Hypothalamus (tissue), 51 donors: ENCODE measurements at places on chromosomes 6 and 20.

DNA sequence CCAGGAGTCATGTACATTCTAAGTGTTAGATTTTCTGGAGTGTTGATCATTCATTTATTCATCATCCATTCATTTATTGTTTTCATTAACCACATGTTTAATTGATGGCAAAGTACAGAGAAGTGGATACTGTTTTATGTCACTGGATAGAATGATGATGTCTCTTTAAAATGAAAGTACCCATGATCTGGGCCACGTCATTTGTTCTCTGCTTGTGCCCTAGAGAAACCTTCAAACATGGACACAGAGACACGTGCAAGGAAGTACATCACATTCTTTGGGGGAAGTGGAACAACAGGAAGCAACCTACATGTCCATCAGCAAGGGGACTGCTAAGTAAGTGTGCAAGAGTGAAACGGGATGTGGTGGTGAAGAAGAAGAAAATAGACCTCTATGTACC lies 75.8 kb upstream of the TSHZ2 start:
- DNase-seq = no peak

DNA sequence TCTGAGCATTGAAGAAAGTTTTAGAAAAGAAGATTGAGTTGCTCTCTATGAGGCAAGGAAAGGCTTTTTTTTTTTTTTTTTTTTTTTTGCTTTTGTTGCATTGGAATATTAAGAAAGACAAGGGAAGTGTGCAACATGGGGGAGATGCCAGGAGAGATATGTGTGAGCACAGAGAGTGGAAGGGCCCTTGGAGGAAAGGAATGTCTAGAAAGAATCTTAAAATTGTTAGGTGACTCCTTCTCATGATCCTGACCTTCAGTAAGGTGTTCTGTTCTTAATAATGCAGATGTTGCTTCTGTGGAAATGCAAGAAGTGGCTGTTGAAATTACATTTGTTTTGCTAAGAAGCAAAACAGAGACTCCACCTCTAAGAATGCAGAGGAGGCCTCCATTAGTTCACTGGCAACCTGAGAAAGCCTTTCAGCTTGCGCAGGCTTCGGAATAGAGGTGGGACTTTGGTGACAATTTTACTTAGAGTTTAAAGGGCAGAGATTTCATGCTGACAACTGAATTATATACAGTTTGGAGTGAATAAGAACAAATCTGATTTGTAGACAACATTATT lies 118.0 kb upstream of the ASCC3 start:
- no peak for DNase-seq

- DNase-seq = no peak
These were observed 6.3 kb downstream of the SDCBP2 start for GRCh38 chr20:1322511-1323245.

DNA sequence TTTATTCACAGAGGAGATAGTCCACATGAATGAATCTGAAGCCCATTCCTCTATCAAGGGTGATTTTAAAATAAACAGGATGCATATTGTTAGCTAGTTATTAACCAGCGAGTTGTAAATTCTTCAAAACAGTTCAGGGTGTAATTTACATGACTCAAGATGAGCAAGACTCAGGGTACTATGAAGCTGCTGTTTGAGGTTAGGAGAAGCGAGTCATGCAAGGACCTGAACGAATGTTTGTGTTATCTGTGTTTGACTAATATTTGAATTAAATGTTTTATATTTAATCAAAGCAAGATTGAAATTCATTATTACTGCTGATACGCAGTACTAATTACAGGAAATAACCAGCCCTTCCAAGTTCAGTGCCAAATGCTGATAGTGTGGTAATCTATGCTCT lies 191.1 kb downstream of the SAMD5 start:
- no peak for DNase-seq

DNA sequence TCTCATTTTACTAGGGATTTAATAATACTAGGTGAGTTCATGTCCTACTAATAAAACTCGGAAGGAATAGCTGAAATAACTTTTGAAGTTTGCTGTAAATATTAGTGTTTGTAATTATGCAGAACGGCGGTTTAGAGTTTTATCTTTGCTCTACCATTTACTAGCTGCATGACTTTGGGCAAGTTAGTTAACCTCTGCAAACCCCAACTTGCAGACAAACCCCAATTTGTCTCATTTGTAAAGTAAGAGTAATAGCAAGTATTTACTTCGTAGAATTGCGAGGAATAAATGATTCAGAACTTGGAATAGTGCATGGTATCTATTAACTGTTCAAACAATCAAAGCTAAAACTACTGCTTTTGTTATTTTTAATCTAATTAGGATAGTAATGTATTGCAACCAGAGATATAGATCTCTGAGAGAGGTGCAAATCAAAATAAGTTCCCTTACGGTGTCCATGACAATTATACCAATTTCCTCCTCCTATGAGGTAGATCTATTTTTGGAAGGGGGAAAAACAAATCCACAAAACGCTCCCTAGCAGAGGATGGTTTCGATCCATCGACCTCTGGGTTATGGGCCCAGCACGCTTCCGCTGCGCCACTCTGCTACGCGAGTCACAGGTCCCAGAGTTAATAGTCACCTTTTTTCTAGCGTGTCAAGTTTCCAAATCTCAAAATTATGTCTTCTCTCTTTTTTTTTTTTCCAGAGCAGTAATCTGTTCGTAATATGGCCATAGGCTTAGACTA lies 35.1 kb upstream of the BTN3A2 start:
- no peak for DNase-seq

DNA sequence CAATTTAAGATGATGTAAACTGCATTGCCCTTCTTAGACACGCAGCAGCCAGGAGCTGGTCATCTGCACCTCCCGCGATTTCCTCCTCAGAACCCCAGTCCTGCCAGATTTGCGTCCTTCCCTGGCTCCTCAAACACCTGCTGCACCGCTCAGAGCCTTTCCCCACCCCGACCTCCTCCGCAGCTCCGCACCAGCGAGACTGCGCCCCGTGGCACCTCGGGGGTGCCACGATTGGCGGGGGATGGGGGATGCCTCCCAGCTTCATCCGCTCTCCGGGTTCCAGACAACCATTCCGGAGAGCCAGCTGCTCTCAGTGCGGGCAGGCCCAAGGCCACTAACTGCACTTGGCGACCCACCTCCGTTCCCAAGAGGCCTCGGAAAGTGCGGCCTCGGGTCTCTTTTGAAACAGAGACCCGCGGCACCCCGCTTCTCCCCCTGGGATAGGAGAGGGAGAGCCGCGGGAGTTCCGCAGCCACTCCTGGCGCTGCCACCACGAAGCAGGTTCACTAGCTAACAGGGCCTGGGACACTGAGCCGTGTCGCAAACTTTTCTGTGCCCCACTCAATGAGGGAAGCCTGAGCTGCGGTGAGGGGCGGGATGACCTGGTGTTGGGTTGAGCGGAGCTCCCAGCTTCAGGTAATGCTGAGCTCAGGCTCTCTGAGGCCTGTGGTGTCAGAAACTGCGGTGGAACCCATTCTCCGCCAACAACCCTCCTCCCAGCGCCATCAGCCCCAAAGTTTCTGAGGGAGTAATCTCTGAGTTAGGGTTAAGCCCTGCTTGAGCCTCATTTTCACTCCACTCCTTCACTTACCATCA lies 7.3 kb upstream of the TFAP2A start:
- DNase-seq = no peak

DNA sequence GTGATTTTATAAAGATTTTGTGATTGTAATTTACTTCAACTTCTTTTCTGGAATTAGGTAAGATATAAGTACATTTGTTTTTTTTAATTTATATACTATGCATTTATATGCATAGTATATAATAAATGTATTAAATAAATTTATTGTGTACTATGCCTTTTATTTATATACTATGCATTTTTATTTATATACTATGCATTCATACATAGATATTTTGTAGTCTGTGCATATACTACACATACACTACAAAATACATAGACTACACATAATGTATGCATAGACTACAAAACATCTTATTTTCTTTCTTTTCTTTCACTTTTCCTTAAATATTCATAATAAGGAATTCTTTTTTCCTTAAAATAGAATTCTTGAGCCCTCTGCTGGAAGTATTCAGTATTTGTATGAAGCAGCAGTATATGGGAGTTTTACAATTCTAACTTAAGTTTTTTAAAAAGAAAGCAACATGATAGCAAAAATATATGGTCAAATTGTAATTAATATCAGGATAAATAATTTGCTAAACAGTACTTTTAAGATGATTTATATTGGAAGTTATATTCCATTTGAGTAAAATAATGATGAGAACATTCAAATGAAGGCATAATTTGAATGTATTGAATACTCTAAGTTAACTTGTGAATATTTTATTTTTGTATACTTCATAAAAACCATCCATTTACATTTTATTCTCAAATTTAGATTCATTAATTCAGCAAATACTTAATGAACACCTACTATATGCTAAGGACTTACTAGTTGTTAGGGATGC lies 129.3 kb downstream of the KLHL32 start:
- DNase-seq = no peak

DNA sequence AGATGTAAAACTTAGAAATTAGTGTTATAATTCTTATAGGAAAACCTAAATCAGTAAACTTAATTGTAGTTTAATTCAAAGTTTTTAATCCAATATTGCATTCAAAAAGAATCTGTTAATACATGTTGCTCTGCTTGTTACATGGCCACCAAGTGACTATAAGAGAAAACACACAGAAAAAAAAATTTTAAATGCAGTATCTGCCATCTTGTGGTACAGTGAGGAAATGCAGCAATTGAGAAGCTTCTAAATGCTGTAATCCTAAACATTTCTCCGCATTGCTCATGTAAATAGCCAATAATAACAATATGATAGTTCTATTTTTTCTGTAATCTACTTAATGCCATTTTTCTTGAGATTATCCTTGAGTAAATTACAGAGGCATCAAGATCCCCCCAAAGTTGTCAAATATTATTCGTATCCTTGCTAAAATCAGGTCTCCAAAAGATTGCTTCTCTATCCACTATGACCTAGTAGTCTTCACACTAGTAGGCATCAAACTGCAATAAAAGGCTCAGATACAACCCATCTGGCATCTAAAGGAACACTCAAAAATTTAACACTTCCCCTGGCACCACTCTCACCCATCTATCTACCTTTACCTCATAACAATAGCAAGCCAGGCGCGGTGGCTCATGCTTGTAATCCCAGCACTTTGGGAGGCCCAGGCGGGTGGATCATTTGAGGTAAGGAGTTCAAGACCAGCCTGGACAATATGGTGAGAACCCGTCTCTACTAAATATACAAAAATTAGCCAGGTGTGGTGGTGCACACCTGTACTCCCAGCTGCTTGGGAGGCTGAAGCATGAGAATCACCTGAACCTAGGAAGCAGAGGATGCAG lies 34.6 kb downstream of the HDAC2 start:
- DNase-seq = no peak

GRCh38 chr20:38863024-38863851 lies 57.7 kb downstream of the PPP1R16B start:
- DNase-seq = no peak

- DNase-seq = no peak
These were observed 5.3 kb downstream of the CCNC start for GRCh38 chr6:99563056-99563723.

DNA sequence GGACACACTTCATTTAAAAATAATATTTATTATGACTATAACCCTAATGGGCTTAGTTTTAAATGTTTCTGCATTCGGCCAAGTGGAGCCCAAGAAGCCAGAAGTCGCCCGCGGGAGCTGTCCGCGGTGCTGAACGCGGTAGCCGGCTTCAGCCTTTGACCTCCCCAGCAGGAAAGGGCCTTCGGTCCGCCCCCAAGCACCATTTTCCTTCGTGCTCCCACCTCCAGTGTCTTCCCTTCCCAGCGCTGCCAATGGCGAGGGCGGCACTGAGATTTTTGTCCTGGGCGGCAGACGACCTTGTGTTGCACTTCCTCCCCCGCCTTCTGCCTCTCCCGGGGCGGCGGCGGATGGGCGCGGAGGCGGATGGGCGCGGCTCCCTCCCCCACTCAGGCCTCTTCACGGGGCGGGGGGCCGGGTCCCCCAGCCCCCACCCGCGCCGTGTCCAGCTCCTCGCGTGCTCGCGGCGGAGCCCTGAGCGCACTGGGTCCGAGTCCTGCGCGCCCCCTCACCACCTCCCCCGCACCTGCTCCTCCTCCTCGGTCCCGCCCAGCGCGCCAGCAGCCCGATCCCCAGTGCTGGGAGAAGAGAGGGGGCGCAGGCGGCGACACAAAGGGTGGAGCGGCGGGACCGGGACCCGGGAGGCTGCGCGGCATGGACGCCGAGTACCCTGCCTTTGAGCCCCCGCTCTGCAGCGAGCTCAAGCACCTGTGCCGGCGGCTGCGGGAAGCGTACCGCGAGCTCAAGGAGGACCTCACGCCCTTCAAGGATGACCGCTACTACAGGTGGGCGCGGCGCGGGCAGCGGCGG lies 23.6 kb upstream of the TMEM181 start:
- peak; percentile 17 for DNase-seq

DNA sequence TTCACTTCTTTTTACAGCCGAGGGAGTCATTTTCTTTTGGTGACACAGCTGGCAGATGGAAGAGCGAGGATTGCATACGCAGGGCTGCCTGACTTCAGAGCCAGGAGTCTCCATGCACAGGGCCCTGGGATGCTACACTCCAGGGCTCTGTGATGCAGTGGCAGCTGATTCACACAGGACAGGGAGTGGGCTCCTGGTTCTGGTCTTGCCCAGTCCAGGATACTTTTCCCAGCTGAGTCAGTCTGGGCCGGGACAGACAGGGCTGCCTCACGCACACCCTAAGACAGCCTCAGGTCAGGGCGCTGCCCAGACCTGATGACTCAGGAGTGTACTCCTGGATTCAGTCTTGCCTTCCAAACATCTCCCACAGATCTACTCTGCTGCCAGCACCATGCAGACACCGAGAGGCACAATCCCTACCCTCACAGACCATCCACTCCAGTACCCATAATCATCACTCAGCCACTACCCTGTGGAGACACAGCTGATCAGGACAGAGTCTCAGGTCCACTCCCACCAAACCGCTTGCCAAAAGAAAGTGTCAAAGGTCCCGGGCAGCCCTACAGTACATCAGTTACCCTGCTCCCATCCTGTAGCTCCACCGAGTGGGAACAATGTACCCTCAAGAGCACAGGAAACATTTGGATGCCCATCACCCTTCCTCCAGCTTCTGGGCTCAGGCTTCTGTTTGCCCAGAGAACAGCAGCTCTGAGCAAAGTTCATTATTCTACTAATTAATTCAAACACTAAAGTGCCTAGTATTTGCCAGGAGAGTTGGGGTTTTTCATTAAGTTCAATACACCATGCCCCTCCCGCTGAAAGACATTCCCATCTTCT lies 11.5 kb downstream of the SDC4 start:
- peak; percentile 28 for DNase-seq

DNA sequence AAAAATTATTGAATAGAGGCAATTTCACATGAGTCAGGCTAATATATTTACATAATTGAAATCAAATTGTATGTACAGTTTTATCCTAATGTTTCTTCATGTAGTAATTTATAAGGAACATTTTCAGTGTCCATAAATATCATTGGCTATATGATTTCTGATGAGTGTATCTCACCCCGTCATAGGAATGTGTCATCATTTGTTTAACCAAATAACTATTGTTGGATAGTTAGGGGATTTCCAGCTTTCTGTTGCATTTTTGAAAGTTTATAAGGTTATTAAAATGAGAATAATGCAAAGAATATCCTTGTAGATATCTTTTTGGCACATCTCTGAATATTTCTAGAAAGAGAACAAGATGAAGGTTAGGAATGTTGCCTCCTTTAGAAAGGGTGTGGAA lies 39.0 kb downstream of the SYTL3 start:
- DNase-seq = no peak
